Cortex of kidney (tissue), 1 donor: ENCODE measurements at places on chromosomes 6 and 20.

GRCh38 chr6:158379336-158379735 is 67.1 kb downstream of the TULP4 start:
- no peak for DNase-seq

DNA sequence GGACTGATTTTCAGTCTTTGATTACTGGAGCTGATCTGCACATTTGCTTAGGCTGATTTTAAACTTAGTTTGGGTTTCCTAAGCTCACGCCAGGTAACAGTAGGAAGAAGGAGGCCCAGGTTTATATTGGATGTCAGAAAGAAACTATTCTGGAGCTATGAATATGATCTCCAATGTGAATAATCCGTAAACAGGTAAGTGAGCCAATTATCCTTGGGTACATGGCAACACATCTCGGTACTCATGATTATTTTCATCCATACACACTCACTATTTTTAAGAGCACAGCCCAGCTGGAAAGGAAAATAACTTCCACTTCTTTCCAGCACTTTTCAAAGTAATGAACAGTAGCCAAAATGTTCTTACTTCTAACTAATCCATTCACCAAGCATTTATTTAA is 7.0 kb downstream of the ATXN1 start:
- no peak for DNase-seq

GRCh38 chr20:56755201-56755600 is 126.1 kb downstream of the TFAP2C start:
- no peak for DNase-seq

GRCh38 chr20:23148731-23149570 is 62.8 kb upstream of the CD93 start:
- DNase-seq = no peak

DNA sequence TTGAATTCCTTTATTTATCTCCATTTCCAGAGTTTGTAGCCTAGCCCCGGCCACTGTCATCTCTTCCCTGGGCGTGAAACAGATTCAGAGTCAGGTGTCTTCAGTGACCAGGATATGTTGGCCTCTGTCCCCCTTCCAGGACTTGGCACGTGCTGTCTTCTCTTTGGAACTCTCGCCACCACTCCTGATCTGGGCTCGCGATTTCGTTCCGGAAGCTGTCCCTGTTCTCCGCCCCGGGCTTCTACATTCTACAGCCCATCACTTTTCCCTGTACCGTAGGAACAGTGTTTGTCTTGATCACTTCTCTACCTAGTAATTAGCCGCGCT is 739 bp downstream of the GSS start:
- no peak for DNase-seq

DNA sequence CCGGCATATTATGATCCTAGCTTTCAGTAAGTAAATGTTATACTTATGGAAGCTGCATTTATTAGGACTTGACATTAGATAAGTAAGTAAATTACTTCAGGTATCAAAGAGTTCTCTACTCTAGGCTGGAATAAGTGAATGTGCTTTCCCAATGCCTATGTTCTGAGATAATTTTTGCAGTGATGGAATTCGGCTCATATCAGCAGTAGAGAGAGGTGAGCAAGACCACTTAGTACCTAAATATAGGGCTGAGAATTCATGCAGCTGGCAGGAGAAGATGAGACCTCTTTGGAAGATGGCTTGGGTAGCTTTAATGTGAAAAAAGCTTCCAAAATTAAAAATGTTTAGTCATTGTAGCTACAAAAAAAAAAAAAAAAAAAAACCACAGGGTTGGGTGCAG is 13.3 kb upstream of the BEND3 start:
- no peak for DNase-seq

DNA sequence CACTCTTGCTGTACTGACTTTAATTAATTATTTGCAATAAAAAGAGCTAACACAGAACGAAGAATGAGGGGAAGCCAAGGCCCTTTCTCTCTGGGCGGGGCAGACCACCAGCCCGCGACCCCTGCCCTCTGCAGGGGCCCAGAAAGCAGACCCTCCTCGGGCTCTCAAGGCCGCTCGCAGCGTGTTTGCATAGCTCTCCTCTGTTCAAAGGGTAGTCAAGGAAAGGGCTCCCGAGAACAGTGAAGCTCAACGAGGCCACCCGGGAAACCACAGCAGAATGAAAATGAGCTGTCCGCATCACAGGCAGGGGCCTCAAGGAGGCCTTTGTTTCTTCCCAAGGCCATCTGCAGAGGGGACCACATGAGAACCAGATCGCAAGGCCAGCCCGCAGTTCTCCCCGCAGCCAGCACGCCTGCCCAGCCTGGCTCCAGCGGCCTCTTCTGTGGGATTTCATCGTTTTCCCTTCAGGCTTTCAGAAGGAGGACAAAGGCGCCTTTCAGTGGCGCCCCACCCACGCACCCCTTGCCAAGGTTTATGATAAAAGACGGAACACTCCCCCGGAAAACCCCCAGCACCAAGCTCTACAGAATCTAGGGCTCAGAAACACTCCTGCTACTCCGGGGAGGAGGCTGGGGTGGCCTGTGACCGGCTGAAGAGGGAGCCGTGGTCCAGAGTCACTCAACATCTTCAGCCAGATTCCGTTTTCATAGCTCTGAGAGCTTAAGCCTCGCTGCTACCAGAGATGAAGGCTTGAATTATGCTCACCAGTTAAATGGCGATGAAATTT is 25.3 kb downstream of the ACSS1 start:
- no peak for DNase-seq

DNA sequence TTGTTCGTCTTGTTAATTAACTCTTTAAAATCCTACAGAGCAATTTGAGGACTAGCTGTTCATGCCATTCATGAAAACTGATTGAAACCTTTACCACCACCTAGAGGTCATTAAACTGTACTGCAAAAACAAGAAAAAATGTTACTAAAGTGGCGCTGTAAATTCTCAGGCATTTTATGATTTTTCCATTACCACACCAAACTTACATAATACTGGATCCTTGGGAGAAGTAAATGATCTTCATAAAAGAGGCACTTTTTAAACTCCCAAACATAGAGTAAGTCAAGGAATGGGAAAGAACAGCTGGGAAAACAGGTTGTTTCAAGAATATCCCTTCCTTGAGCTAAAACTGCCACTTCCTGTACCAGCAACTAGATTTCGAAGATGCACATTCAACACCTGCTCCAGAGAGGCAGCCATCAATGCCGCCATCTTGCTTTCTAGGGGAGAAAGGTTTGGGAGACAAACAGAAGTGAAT is 54.3 kb downstream of the MYLIP start:
- no peak for DNase-seq

DNA sequence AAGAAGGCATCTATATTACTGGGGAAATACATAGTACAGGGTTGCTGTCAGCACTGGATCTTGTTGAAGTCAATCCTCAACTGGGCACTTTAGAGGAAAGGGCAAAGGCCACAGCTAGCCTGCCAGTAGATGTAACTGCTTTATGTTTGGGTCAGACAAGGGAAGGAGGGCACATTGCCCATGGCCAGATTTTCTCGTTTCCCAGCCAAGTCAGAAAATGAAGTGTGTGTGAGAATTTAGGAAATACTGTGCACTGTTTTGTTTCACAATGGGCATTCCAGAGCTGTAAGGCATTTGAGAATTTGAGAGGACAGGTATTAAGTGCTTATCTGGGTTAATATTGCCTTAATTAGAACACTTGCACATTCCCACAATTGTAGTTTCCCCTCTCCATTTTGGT is 183.9 kb upstream of the MCHR2 start:
- DNase-seq = no peak
